ENCODE measurements at places on chromosomes 7 and 10. TPM values are rescaled to one million over a fixed set of nuclear protein-coding genes. Genes with fewer than 3 reads are reported as not detected.
A peak's percentile ranks its signal among the peaks of the same experiment; 100 is the strongest.

DNA sequence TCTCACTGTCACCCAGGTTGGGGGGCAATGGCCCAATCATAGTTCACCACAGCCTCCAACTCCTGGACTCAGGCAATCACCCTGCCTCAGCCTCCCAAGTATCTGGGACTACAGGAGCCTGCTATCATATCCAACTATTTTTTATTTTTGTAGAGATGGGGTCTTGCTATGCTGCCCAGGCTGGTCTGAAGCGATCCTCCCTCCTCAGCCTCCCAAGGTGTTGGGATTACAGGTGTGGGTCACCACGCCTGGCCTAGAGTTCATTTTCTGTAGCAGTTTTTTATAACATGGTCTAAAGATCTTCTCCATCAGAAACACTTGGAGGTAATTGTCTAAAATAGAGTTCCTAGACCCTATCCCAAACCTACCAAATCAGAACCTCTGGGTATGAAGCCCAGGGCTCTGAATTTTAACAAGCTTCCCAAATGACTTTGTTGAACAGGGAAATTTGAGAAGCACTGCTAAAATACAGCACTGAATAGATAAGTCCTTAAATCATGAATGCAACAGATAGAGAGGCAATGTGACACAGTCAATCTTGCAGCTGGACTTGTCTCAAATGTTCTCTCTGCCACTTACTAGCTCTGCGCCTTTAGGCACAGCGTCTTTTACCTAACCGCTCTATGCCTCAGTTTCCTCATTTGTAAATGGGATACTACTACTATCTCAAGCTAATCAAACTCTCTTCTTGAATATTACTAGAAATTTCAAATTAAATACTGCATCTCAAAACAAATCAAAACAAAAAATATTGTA lies 63.7 kb downstream of the CYTH3 start:
- no peaks in the 10 kb centered on the region for H3K4me1 ChIP-seq
- H3K36me3 ChIP-seq, result no peaks in the 10 kb centered on the region
- no peak overlapping the region for H3K4me3 ChIP-seq

- no peaks in the 10 kb centered on the region for H3K36me3 ChIP-seq
- H3K4me3 ChIP-seq, result no peak overlapping the region
- peak; percentile 36 for DNase-seq
- H3K4me1 ChIP-seq, result peaks cover 5% of the 10 kb centered on the region
- no peaks in the 10 kb centered on the region for H3K27me3 ChIP-seq
- no peak overlapping the region for H3K27ac ChIP-seq
Measured at GRCh38 chr7:24942226-24942625, 37.8 kb downstream of the OSBPL3 start.

DNA sequence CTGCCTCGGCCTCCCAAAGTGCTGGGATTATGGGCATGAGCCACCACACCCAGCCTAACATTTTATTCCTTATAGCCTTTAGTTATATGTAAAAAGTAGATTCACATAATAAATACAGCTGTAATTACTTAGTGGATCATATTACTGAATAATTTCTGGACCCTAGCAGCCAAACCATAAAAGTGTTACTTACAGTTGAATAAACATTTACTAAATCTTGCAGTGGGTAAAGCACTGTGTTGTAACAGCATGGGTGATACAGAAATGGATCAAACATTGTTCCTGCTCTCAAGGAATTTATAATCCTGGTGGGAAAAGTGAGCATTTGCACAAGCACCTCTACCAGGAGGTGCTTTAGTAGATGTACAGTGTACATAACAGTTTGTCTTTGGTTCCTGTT lies 25.0 kb downstream of the BPGM start:
- no peaks in the 10 kb centered on the region for H3K27me3 ChIP-seq
- no peak overlapping the region for H3K4me3 ChIP-seq
- H3K36me3 ChIP-seq, result no peaks in the 10 kb centered on the region
- no peak for DNase-seq

DNA sequence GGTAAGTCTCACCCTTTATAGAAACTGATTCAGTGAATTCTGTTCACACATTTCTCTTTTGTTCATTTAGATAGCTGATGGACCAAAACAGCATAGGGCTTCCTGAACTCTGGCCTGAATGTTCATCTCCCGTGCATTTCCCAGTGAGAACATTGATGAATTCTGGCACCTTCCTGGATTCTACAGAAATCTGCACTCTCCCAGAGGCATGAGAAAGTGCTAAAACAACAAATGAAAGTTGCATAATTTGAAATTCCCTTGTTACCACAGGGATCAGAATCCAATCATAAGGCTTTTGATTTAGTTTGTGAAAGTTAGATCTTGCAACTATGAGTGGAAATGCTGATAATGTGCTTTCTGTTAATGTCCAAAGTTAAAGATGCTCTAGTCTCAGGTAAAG lies 29.7 kb upstream of the SCIN start:
- no peaks in the 10 kb centered on the region for H3K4me1 ChIP-seq
- H3K4me3 ChIP-seq, result no peak overlapping the region
- H3K27me3 ChIP-seq, result no peaks in the 10 kb centered on the region
- no peak overlapping the region for H3K27ac ChIP-seq
- no peak for DNase-seq
- H3K36me3 ChIP-seq, result no peaks in the 10 kb centered on the region

GRCh38 chr10:83253011-83253671 lies 886.2 kb upstream of the GHITM start:
- H3K27ac ChIP-seq, result no peak overlapping the region
- no peak for DNase-seq
- no peaks in the 10 kb centered on the region for H3K27me3 ChIP-seq

DNA sequence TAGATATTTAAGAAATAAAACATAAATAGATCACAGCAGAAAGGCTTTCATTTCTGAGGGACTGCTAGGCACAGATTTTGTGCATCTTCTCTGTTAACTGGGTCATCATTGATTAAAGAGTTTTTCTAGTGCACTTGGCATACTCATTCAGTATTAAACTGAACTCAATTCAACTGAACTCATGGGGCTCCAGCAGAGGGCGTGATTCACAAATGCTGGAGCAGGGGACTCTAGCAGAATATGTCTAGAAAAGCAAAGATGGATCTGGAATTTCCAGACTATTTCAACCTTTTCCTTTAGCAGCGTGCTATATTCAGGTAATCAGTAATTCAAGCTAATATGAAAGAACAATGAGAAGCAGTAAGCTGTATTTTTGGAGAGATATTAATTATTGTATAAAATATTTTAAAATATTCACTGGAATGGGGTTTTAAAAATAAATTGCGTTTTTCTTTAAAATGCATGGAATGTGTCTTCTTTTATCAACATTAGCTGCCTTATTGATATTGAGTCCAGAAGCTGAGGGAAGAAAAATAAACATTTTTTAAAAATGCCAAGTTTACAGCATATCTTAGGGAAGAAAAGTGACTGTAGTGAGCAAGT lies 296.8 kb upstream of the CACNA2D1 start:
- no peaks in the 10 kb centered on the region for H3K36me3 ChIP-seq
- H3K27me3 ChIP-seq, result no peaks in the 10 kb centered on the region
- no peak overlapping the region for H3K4me3 ChIP-seq
- peak; percentile 78 for DNase-seq
- H3K4me1 ChIP-seq, result peaks cover 11% of the 10 kb centered on the region
- H3K27ac ChIP-seq, result no peak overlapping the region

DNA sequence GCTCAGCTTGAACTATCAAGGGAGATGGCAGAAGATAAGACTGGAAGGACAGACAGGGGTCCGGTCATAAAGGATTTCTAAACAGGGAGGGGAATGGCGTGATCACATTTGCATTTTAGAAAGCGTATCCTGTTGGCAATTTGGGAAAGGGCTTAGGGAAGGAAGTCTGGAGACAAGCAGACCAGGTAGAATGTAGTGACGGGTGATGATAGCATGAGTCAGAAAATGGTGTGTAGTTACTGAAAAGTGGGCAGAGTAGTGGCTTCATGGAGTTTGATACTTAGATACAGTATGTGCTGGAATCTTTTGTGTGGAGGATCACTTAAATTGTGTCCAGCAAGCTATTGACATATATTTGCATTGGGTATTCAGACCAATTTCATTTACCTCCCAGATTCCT lies 61.2 kb downstream of the LRGUK start:
- no peaks in the 10 kb centered on the region for H3K27me3 ChIP-seq
- no peak for DNase-seq
- H3K4me3 ChIP-seq, result no peak overlapping the region
- H3K36me3 ChIP-seq, result no peaks in the 10 kb centered on the region

- no peak for DNase-seq
- H3K4me1 ChIP-seq, result no peaks in the 10 kb centered on the region
- H3K4me3 ChIP-seq, result no peak overlapping the region
- H3K27ac ChIP-seq, result no peak overlapping the region
- H3K36me3 ChIP-seq, result no peaks in the 10 kb centered on the region
Measured at GRCh38 chr7:3307435-3307834, 6.4 kb downstream of the SDK1 start.

DNA sequence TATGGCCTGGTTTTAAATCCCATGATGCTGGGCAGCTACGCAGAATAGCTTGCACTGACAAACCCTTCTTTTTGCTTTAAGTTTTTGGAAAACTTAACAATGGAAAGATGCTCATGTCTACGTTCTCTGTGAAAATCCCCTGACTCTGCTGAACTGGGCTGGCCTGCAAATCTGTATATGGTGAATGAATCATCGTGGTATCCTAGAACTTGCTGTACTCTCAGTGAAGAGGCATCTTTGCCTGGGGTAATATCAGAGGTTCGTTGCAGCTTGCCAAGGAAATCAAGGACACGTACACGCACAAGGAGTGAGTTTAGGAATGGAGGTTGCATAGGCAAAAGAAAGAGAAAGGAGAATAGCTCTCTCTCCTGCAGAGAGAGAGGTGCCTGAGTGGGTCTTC lies 382.0 kb upstream of the ADARB2 start:
- H3K4me1 ChIP-seq, result peaks cover 7% of the 10 kb centered on the region
- no peaks in the 10 kb centered on the region for H3K36me3 ChIP-seq
- H3K27ac ChIP-seq, result no peak overlapping the region
- no peaks in the 10 kb centered on the region for H3K27me3 ChIP-seq
- no peak for DNase-seq

GRCh38 chr10:17882557-17882956 lies 69.2 kb upstream of the SLC39A12 start:
- H3K27ac ChIP-seq, result no peak overlapping the region
- no peaks in the 10 kb centered on the region for H3K27me3 ChIP-seq
- H3K36me3 ChIP-seq, result no peaks in the 10 kb centered on the region

GRCh38 chr7:78601728-78602127 lies 803.2 kb downstream of the PHTF2 start:
- no peaks in the 10 kb centered on the region for H3K4me1 ChIP-seq
- no peaks in the 10 kb centered on the region for H3K36me3 ChIP-seq
- no peak overlapping the region for H3K27ac ChIP-seq
- no peaks in the 10 kb centered on the region for H3K27me3 ChIP-seq
- no peak overlapping the region for H3K4me3 ChIP-seq

- no peak overlapping the region for H3K27ac ChIP-seq
- no peaks in the 10 kb centered on the region for H3K27me3 ChIP-seq
- no peak overlapping the region for H3K4me3 ChIP-seq
- H3K36me3 ChIP-seq, result no peaks in the 10 kb centered on the region
Measured at GRCh38 chr7:133539016-133539415, 286.1 kb downstream of the EXOC4 start.

DNA sequence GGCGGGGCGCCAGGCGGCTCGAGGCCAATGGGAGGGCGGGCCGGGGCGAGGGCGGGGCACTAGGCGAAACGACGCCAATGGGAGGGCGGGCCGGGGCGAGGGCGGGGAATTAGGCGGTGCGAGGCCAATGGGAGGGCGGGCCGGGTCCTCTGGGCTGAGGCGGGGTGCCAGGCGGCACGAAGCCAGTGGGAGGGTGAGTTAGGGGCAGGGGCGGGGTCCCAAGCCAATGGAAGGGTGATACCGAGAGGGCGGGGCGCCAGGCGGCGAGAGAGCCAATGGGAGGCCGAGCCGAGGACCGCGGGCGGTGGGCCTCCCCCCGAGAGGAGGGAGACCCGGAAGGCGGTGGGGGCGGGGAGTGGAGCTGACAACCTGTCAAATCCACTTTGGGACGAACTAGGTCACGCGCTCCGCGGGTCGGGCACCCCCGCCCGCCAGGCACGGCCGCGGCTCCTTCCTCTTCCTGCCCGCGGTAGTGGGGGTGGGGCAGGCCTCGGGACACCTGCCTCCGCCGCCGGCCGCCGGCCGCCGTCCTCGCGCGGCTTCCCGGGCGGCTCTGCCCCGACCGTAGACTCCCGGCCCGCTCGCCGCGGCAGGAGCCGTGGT lies 28.0 kb upstream of the KMT2C start:
- H3K27ac ChIP-seq, result peak overlapping the region; percentile 92
- peak overlapping the region; percentile 96 for H3K4me3 ChIP-seq
- H3K27me3 ChIP-seq, result no peaks in the 10 kb centered on the region
- DNase-seq, result peak; percentile 100

- no peak overlapping the region for H3K27ac ChIP-seq
- no peaks in the 10 kb centered on the region for H3K27me3 ChIP-seq
- H3K4me1 ChIP-seq, result no peaks in the 10 kb centered on the region
- H3K36me3 ChIP-seq, result no peaks in the 10 kb centered on the region
- no peak for DNase-seq
- no peak overlapping the region for H3K4me3 ChIP-seq
Measured at GRCh38 chr10:117621795-117622420, 79.4 kb downstream of the EMX2 start.

DNA sequence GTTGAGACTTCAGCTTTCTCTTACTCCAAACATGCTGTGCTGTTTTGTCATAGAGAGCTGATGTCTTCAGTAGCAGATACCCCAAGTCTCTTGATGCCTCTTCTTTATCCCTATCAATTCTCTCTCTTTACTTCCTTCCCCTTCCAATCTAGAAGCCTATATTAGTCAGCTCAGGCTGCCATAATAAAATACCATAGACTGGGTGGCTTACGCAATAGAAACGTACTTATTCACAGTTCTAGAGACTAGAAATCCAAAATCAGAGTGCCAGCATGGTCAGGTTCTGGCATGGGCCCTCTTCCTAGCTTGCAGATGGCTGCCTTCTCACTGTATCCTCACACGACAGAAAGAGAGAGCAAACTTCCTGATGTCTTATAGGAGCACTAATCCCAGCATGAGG lies 9.0 kb upstream of the GARS1 start:
- no peak for DNase-seq
- H3K36me3 ChIP-seq, result peaks cover 13% of the 10 kb centered on the region
- no peak overlapping the region for H3K27ac ChIP-seq
- H3K4me3 ChIP-seq, result no peak overlapping the region

DNA sequence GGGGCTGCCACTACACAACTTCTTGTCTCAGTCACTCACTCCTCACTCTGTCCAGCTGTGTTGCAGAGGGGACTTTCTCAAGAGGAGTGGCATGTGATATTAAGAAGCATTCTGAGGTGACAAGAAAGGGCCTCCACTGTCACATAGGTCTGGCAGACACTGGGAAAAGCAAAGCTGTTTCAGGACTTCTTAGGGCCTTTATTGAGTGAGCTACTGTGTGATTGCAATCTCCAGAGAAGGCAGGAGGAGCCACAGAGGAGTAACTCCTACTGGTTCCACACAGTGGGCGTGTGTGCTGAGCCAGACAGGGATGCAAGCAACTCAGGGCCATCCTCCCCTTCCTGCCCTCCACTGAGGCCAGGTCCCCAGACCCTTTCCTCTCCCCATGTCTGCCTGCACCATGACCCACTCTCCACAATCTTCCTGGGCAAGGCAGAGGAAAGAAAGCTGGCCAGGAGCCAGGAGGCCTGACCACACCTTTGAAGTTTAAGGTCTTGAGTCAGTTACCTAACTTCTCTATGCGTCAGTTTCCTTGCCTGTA lies 262.0 kb upstream of the ZMIZ1 start:
- peaks cover 14% of the 10 kb centered on the region for H3K4me1 ChIP-seq
- no peaks in the 10 kb centered on the region for H3K36me3 ChIP-seq
- DNase-seq, result no peak
- H3K27me3 ChIP-seq, result no peaks in the 10 kb centered on the region
- no peak overlapping the region for H3K4me3 ChIP-seq

HK1 gene
- 45.8 TPM for total RNA-seq

PHKG1 gene
- not detected for total RNA-seq

NRF1 gene
- 22.9 TPM for total RNA-seq

SEMA3D gene
- total RNA-seq, result 0.99 TPM

LRRC18 gene
- total RNA-seq, result not detected

NKX2-3 gene
- not detected for total RNA-seq

PWWP2B gene
- 0.34 TPM for total RNA-seq

PPP1R9A gene
- total RNA-seq, result 40.7 TPM

SFXN2 gene
- 15.5 TPM for total RNA-seq

ZNF783 gene
- 5.5 TPM for total RNA-seq

MCM10 gene
- total RNA-seq, result 44.5 TPM
